ENCODE measurements at places on chromosomes 6 and 20.
A peak's percentile ranks its signal among the peaks of the same experiment; 100 is the strongest.

GRCh38 chr6:133341607-133342158 is 100.5 kb downstream of the EYA4 start:
- DNase-seq = no peak

GRCh38 chr6:150953851-150954250 is 88.3 kb downstream of the MTHFD1L start:
- DNase-seq = no peak

- no peak for DNase-seq
Observed at GRCh38 chr6:145891565-145891964, 72.6 kb downstream of the SHPRH start.

DNA sequence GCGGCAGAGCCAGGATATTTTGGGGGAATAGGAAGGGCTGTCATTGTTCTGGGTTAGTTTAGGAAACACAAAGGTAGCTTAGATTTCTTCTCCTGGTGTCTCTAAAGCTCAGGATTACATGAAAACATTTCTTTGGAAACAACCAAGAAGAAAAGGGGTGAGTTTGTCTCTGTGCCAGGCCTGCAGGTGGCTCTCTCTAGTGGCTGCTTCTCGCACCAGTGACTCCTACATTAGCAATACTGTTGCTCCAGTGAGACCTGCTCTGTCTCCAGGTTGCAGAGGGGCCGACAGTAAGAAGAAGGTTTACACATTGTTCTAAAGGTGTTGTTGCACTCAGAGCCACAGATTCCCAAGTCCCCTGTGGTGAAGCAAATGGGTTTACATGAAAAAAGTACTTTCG is 104.6 kb upstream of the GLP1R start:
- no peak for DNase-seq

GRCh38 chr6:28373925-28374324 is 24.2 kb downstream of the ZKSCAN3 start:
- DNase-seq = no peak

GRCh38 chr6:51533962-51534361 is 553.5 kb downstream of the PKHD1 start:
- DNase-seq = no peak

GRCh38 chr20:1185790-1186334 is 1.1 kb upstream of the TMEM74B start:
- peak; percentile 58 for DNase-seq

Measured in stimulated activated CD4-positive, alpha-beta T cell treated with anti-CD3 and anti-CD28 coated beads, Interleukin-1b, Interleukin-23, amount 100 ng/mL, for 48 hours (primary cell).